Stimulated activated CD8-positive, alpha-beta memory T cell treated with anti-CD3 and anti-CD28 coated beads, Interleukin-4, amount 100 ng/mL, for 1 hour (primary cell): ENCODE measurements at places on chromosomes 3 and 15.

- DNase-seq, result no peak
These were observed 125.1 kb downstream of the ABI3BP start for GRCh38 chr3:100868096-100868495.

DNA sequence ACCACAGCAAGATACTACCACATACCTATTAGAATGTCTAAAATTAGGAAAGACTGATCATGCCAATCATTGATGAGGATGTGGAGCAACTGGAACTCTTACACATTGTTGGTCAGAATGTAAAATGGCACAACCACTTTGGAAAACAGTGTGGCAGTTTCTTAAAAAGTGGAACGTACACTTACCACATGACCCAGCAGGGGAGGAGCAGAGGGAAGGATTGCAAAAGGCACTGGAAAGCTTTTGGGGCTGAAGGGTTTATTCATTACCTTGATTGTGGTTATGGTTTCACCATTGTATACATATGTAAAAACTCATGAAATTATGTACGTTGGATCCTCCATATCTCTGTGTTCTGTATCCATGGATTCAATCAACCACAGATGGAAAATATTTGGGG lies 3.3 kb upstream of the EHD4 start:
- DNase-seq, result no peak

GRCh38 chr15:41502795-41503668 lies 9.4 kb downstream of the ITPKA start:
- DNase-seq, result no peak

GRCh38 chr15:92638291-92638708 lies 17.3 kb downstream of the FAM174B start:
- DNase-seq, result no peak

DNA sequence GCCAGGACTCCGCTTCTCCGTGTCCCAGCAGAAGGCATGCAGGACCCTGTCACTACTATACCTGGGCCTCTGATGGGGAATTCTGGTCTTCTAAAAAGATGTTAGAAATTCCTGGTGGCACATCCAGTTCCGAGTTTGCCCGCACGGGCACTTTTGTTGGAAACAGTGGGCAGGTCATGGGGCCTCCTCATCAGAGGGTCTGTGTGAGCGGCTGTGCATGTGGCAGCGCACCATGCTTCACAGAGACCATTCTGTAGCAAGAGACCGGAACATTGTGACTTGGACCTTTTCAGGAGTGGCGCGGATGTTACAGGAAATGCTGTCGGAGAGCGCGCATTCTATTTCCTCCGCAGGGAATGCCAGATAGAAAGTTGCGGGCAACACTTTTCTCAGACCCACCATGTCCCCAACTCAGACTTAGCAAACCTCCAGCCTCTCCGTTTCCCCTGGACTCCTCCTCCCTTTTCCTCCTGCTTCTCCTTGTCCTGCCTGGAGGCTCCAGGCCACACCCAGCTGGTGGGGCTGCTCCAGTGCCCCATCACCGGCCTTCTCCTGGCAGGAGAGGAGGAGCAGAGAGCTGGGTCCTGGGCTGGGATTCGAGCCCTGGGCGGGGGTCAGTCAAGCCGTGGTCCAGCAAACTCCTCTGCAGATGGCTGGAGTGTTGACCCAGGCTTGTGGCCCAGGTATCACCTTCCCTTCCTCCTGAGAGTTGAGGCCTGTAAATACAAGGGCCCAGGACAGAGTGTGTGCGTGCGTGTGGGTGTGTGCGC lies 46.6 kb downstream of the KLF13 start:
- DNase-seq, result no peak

DNA sequence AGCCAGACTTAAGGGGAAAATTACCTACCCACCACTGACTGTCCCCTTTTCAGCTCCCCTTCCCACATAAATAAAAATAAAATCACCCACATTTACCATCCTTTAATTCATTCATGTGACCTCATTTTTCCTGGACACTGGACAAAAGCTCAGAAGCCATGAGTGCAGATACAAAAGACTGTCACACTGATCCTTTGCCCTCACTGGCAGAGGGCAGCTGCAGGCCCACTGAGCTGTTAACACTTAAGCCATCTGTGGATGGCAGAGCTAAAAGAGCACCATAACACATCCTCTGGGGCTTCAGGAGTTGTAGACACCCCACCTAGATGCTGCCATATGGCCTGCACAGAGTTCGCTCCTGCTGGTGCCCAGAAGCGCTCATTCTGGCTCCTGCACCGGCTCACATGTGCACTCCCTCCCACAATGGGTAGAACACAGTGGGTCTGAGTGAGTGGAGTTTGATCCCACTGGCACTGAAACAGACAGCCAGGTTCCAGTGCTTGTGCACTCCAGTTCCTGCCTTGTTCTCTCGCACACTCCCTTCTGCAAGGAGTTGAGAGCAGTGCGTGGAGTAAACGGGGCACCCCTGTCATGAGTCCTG lies 38.8 kb downstream of the EDC3 start:
- no peak for DNase-seq

GRCh38 chr3:10248984-10249748 lies 907 bp downstream of the TATDN2 start:
- DNase-seq, result no peak

- peak; percentile 11 for DNase-seq
These were observed 600 bp downstream of the FBXO45 start for GRCh38 chr3:196569003-196569516.

DNA sequence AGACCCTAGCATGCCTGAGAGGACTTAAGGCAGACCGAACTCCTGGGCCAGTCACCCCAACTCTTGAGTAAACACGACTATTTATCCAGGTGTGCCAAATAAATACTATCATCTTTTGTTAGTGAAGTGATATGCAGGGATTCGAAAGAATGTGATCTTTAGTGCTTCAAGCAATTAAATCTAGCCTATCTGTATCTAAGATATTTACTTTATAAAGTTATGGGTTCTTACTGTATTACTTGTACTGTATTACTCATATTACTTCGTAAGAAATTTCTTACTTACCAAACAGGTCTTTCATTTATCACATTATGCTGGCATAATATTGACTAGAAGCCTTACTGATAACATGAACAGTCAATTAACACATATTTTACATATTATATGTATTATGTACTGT lies 211.6 kb upstream of the NECTIN3 start:
- no peak for DNase-seq

DNA sequence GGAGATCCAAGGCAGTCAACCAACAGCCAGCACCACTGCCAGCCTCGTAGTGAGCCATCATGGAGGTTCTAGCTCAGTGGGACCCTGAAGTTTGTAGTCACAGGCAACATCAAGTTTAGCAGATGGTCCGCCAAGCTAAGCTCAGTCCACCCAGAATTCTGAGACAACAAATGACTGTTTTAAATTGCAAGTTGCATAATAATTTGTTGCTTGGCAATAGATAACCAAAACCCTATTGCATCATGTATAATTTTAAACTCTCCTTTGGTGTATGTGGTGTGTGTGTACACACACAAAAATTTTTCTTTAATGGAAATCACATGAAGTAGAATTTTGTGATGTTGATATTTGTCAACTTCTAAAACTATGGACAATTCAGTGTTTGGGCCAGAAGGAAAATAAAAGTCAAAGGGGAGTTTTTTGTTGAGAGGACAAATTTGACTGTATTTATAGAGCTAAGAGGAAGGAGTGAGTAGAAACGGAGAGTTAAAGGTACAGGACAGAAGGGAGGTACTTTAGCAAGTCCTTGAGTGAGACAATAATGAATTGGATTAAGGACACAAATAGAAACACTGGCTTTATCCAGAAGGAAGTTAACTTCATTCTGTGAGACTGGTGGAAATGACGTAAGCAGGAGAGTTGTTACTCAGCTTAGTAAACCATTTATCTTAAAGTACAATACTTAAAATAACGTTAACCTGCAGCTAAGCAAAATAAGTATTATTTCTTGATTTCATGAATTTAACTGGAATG lies 83.6 kb downstream of the NCEH1 start:
- no peak for DNase-seq

GRCh38 chr3:174266476-174266875 lies 592.7 kb upstream of the NAALADL2 start:
- no peak for DNase-seq

- DNase-seq, result no peak
These were observed 543.3 kb upstream of the UBE2E2 start for GRCh38 chr3:22659651-22660475.

DNA sequence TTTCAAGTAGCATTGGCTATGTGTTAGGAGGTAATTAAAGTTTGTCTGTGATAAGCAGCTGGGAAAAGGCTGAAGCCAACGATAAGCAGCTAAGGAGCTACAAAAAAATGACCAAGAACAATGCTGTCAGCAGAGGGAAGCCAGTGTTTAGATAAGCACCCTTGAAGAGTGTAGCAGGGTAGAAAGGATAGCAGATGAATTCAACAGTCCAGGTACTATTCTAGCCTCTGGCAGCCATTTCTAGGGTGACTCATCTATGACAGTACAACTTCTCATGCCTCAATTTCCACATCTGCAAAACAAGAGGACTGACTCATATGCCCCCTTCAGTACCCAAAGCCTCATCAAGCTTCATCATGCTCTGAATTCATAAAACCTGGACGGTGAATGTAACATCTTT lies 617.6 kb upstream of the UBE2E2 start:
- DNase-seq, result no peak

GRCh38 chr3:16496408-16497222 lies 16.9 kb downstream of the RFTN1 start:
- DNase-seq, result no peak

GRCh38 chr3:120421926-120422325 lies 28.9 kb downstream of the FSTL1 start:
- DNase-seq, result no peak

GRCh38 chr3:115652738-115653137 lies 29.4 kb downstream of the GAP43 start:
- DNase-seq, result no peak

DNA sequence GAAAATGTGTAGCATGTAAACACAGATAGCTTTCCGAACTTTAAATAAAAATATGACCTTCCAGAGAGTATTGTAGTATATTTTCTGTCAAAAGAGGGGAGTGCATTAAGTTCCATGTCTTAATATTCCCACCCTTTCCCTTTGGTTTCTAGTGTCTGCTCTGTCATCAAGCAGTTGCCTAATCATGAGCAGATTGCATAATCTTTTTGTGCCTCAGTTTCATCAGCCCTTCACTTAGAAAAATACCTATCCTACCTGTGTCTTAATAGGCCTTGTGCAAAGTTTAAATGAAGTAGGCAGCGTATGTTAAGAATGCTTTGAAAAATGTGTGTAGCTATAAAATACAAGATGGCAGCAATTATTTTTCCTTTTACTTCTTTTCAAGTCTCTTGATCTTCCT lies 52.8 kb downstream of the CALML4 start:
- DNase-seq, result no peak

DNA sequence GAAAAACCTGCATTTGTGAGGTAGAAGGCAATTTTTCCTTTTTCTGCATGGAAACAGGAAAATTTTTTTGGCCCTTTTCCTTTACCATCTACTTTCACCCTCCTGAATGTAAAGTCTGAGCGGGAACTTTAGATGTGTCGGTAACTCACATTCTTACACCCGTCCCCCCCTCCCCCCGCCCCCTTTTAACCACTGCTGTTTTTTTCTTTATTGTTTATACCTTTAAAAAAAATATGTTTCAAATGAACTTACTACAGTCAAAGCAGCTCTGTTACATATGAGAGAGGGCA lies 487 bp upstream of the HES1 start:
- no peak for DNase-seq

DNA sequence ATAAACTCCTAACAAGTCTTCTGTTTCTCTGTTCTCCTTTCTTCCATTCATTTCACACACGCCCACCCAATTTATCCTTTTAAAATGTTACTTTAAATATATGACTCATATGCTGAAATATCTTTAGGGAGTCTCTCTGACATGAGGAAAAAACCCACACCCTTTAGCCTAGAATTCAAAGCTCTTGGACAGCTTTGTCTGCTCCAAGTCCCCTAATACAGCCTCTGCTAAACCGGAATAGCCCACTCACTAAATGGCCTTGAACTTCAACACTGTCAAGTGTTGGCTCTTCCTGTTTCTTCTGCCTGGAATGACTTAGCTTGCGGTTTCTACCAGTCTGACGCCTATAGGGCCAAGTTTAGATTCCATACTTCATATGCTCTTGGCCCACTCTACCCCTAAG lies 3.3 kb upstream of the CD96 start:
- no peak for DNase-seq

DNA sequence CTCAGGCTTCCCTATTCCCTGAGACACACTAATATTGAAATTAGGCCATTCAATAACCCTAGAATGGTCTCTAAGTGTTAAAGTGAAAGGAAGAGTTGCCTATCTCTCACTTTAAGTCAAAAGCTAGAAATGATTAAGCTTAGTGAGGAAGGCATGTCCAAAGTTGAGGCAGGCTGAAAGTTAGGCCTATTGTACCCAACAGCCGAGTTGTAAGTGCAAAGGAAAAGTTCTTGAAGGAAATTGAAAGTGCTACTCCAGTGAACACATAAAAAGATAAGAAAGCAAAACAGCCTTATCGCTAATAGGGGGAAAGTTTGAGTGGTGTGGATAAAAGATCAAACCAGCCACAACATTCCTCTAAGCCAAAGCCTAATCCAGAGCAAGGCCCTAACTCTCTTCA lies 117.9 kb upstream of the SPATA12 start:
- no peak for DNase-seq

DNA sequence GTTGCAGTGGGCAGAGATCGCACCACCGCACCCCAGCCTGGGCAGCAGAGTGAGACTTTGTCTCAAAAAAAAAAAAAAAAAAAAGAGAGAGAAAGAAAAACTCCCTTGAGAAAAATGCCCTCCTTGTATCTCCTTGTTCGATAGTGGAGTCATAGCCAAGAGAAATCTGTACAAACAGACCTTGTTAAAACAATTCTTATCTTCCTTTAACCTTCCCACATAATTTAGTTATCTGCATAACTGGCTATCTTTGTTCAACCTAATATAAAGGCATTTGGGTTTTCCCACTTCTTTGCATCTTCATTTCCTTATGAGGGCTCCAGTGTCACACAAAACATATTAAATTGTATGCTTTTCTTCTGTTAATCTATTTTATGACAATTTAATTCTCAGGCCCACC lies 65.1 kb upstream of the ATP11B start:
- DNase-seq, result no peak

DNA sequence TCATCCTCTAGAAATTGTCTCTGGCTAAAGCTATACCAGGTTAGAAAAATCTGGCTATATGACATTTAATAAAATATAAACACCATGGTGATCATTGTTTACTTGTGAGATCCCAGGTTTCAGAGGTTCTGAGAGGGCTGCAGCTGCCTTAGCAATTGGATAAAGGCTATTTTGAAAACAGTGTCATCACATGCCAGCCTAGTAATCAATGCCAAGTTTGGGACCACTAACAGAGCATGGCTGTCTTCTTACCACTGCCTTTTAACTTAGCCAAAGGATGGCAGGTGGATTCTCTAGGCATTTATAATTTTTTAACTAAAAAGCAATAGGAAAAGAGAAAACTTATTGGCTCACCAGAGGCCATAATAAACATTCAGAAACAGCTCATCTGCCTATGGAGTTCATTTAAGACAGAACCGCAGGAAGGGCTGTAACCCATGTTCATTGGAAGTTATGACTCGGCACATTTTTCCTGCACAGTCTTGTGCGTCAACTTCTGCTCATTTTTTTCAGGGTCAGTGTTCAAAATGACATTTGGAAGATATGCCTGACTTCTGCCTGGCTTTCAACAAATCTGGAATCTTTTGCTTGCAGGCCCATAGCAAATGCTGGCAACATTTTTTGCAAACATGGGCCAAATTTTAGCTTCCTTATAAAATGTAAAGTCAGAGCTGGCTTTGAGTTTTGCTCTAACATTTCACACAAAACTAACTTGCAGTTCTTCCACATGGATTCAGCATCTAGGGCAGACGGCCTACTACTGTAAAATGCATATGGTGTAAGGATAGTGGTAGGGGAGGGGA lies 476.0 kb upstream of the TBL1XR1 start:
- no peak for DNase-seq
